ENCODE measurements at places on chromosomes 3 and 15. TPM values are rescaled to one million over a fixed set of nuclear protein-coding genes. Genes with fewer than 3 reads are reported as not detected.
A peak's percentile ranks its signal among the peaks of the same experiment; 100 is the strongest.

Gene TRAK1
- polyA plus RNA-seq = 46.4 TPM

Gene CKMT1B
- 2.7 TPM for polyA plus RNA-seq

GRCh38 chr15:54206586-54207321 lies 228.5 kb downstream of the UNC13C start:
- DNase-seq = no peak

- DNase-seq = no peak
Observed at GRCh38 chr3:126541628-126542339, 16.9 kb downstream of the C3orf22 start.

DNA sequence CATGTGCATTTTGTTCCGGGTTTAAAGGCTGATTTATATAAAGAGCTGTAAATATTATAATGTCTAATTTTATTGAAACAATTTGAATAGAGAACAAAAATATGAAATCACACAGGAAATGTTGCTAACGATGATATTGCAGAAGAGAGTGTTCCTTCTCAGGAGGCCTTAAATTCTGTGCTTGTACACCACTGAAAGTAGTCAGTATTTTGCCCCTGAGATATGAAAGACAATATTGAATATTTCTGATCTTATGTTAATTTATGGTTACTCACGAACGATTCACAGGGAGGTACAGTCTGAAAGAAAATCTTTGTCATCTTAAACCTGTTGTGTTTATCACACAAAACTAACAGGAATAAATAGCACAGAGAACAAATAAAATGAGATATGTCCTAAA lies 213.2 kb upstream of the PLSCR5 start:
- DNase-seq = no peak

- DNase-seq = no peak
Observed at GRCh38 chr3:194114123-194114522, 21.8 kb upstream of the HES1 start.

- DNase-seq = no peak
Observed at GRCh38 chr3:10518506-10519150, 13.2 kb upstream of the ATP2B2 start.

DNA sequence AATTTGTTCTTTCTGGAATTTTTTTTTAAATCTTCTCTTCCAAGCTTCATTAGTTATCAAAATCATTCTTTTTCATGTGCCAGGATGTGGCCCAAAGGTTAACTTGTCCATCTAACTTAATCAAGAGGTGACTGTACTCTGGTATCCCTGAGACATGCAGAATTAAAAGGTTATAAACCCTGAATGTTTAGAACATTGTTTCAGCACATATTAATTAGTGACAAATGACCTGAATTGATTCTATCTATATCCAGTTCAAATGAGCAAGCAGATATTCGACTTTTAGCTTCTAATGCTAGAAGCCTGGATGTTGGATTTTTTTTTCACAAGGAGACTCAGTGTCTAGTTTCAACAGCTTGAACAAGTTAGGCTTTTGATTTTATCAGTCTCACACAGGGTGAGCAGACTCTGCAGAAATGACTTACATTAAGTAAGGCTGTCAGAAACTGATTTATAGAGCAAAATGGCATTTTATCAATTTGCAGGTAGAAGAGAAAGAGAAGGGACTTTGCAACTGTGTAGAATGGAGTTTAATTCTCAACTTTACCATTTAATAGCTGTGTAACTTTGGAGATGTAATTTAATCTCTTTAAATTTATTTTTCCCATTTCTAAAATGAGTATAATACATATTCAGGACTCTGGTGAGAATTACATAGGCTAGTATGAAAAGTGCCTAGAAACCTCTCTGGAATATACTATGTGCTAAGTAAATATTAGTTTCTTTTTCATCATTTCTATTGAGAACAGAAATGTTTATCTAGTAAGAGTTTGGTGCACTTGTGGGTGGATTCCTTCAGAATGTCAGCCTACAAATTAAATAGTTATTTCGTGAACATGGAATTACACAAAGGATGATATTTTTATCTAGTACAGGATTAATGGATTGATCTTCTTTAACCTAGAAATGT lies 100.0 kb downstream of the ALCAM start:
- no peak for DNase-seq

GRCh38 chr3:142888481-142889211 lies at the start of gene PCOLCE2:
Gene PCOLCE2, minus strand, starts transcription at chr3:142889083. Its CDS starts 187 bp downstream, at chr3:142888896.
- peak; percentile 28 for DNase-seq
